ENCODE measurements at places on chromosomes 1 and 21.

- DNase-seq = no peak
Observed at GRCh38 chr1:223393275-223394214, at the start of gene CCDC185. CCDC185 (plus strand) TSS chr1:223393415; CDS start chr1:223393476, 61 bp downstream.

- DNase-seq = no peak
Observed at GRCh38 chr1:33905241-33905640, 41.4 kb downstream of the HMGB4 start.

DNA sequence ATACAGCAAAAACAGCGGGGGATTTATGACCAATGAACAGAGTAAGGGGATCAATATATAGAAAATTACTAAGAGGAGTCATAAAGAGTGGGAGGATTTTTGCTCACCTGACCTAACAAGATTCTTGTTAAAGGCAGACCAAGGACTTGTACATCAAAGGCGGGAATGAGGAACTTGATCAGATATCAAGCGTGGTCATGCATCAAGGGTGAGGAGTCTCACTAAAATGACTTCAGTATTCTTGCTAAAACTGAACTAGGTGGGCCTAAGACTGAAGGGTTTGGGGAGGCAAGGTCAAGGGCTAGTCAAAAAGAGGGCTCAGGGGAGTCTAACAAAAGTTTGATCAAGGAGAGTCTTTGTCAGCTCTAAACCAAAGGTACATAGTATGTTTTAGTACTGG, 2.1 kb downstream of the MOV10 start:
- DNase-seq = no peak

DNA sequence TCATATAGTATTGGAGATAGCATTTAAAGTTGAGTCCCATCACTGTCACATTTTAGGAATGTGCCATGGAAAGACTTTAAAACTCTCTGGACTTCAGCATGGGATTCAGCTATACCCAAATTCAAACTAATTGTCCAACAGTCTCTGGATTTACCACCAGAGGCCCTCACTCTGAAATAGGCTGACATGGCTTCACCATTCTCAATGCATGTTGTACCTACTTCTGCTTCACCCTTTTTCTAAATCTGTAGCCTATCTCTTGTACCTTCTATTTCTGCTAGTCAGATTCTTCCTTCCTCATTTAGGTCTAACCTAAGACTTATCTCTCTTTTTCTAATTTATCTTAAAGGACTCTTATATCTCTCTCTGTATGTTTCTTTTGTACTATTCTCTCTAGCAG, 512.7 kb upstream of the ZRANB2 start:
- DNase-seq = no peak

GRCh38 chr1:246280551-246280950, 226.5 kb downstream of the SMYD3 start:
- DNase-seq = no peak

DNA sequence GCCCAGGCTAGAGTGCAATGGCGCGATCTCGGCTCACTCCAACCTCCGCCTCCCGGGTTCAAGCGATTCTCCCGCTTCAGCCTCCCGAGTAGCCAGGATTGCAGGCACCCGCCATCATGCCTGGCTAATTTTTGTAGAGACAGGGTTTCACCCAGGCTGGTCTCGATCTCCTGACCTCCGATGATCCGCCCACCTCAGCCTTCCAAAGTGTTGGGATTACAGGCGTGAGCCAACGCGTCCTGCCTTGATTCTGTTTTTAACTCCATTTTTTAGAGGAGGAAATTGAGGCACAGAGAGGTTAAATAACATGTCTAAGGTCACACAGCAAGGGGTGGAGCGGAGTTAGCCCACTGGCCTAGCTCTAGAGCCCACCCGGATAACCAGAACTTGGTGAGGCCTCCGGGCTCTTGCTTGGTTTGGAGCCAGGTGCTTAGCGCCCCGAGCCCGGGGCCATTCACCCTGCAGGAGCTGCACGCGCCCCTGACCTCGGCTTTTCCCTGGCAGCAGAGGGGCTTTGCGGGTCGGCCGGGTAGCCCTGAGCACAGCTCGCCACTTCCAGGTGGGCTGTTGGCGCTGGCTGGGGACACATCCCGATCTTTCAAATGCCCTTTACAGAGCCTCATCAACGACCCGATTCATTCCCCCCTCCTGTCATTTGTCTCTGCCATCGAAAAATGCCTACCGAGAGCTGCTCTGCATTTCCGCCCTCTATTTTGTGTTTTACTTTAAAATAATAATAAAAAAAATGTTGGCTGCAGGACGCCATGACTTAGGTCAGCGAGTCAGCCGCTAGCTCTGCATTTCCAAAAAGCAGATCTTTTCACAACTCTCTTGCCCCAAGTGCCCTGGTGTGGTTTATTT, 11.2 kb downstream of the SIM2 start:
- DNase-seq = no peak

DNA sequence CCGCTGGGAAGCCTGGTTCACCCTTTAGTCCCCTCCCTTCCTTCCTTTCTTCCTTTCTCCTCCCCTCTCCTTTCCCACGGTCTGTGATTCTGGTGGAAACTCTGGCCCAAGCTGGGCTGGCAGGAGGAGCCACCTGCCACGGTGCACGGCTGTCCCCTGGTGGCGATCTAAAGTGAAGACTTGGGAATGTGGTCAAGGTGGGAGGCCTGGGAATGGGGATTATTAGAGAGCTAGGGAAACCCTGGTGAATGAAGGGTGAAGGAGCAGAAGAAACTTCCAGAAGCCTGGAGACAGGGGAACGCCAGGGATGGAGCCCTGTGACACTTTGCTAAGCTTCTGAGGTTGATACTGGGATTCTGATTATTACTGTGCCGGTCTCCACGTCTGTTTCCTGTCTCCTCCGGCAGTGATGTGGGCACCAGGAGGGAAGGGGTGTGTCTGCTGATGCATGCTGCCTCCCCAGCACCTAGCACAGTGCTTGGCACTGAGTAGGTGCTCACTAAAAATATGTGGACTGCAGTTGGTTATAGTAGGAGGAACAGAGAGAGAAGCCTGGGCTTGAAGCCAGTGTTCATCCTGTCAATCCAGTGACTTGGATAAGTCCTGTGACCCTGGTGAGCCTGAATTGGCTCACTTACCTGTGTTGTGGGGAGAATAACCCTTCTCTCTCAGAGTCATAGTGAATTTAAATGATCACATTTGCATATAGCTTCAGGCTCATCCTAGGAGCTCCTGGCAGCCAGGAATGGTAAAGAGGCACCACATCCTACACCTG, 71.2 kb upstream of the NBPF3 start:
- peak; percentile 63 for DNase-seq

- DNase-seq = peak; percentile 83
Observed at GRCh38 chr1:8026153-8026975, at the start of gene ERRFI1. ERRFI1 (minus strand) TSS chr1:8026309; CDS start chr1:8015619, 10,690 bp downstream.

DNA sequence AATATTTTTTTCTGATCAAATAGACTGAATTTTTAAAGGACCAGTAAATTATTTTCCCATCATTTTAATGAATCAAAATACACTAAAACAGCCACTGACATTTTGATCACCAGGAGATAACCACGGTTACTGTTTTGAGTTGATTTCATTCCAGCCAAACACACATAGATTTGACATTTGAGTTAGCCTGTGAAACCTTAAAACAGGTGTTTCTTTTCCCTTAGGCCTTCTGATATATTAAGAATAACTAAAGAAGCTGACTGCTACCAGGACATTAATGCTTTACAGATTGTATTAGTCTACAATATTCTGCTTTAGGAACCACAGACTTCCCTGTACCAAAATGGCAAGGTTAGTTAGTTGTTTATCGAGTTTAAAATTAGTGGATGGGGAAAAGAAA, 193.4 kb downstream of the OMA1 start:
- DNase-seq = no peak

DNA sequence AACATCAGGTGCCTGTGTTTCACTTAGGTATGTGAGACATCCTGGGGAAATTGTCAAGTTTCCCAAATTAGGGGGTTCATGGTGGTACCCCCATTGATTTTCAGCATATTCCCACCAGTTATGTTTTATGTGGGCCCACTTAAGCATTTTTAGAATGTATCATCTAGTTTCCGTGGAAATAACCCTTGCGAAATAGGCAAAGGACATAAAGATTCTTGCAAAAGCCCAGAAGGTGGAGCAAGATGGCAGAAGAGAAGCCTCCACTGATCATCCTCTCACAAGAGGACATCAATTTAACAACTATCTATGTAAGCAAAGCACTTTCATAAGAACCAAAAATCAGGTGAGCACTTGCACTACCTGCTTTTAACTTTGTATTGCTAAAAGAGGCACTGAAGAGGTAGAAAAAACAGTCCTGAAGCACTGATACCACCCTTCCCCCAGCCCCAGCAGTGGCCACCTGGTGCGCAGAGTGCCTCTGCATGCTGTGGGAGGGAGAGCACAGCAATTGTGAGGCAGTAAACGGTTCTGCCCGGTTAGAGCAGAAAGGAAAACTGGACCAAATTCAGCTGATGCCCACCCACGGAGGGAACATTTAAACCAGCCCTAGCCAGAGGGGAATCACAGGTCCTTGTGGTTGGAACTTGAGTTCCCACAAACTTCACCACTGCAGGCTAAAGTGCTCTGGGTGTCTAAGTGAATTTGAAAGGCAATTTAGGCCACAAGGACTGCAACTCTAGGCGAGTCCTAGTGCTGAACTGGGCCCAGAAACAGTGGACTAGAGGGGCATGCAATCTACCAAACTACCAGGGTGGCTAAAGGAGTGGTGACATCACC, 23.2 kb downstream of the MCOLN2 start:
- DNase-seq = no peak

- no peak for DNase-seq
Observed at GRCh38 chr1:3019007-3019515, 2.2 kb upstream of the ACTRT2 start.
